RPMI7951 (cell line): ENCODE measurements at places on chromosomes 6 and 20.

DNA sequence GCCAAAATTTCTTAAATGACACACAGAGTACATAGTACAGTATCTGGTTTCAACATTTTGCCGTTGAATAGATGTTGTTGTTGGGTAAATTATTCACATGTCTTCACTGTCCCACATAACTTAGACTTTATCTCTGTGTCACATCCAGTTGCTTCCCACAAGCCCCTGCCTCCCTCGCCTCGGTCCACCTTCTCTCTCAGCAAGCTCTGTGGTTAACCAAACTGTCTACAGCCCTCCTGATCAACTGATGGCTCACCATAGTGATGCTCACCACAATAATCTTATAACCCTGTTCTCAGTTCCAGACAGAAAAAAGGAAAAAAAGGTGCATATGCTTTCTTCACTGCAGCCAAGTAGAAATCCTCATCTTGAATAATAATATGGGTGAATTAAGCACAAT, 23.0 kb downstream of the IL17F start:
- peak; percentile 77 for DNase-seq

GRCh38 chr6:118307581-118307980, 240.5 kb upstream of the PLN start:
- no peak for DNase-seq

GRCh38 chr20:23251779-23252178, 98.8 kb upstream of the NXT1 start:
- DNase-seq = no peak

DNA sequence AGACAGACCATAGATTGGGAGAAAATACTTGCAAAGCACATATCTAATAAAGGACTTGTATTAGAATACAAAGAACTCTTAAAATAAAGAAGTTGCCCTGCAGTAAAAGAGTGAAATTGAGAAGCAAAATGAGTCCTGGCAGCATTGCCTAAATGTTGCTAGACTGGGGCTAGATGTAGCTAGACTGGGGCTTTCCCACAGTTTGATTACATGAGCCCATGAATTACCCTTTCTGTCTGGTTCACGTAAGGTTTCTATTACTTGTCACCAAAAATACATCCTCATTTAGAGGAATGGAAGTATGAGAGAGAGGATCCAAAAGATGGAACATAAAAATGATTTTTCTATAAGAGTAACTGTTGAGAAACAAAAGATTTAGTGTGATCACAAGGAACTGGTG, 57.6 kb upstream of the CCDC28A start:
- no peak for DNase-seq

DNA sequence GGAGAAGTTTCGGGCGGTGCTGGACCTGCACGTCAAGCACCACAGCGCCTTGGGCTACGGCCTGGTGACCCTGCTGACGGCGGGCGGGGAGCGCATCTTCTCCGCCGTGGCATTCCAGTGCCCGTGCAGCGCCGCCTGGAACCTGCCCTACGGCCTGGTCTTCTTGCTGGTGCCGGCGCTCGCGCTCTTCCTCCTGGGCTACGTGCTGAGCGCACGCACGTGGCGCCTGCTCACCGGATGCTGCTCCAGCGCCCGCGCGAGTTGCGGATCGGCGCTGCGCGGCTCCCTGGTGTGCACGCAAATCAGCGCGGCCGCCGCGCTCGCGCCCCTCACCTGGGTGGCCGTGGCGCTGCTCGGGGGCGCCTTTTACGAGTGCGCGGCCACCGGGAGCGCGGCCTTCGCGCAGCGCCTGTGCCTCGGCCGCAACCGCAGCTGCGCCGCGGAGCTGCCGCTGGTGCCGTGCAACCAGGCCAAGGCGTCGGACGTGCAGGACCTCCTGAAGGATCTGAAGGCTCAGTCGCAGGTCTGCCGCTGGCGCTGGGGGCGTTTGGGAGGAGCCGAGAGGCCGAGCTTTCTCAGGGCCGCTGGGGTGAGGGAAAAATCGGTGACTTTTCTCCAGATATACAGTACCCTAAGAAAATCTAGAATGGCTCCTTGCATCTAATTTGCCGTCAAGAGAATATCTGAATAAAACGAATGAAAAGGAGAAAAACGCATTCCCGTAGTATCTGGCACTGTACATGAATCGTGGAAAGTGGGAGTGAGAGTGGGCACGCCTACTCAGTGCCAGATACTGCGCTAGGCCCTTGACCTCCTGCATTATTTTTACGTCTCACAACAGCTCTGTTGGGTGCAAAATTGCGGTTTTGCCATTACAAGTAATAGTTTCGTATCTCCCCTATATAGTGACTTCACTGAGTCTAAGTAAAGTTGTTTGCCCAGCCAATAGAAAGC, 1.0 kb downstream of the CALHM6 start:
- DNase-seq = peak; percentile 77

DNA sequence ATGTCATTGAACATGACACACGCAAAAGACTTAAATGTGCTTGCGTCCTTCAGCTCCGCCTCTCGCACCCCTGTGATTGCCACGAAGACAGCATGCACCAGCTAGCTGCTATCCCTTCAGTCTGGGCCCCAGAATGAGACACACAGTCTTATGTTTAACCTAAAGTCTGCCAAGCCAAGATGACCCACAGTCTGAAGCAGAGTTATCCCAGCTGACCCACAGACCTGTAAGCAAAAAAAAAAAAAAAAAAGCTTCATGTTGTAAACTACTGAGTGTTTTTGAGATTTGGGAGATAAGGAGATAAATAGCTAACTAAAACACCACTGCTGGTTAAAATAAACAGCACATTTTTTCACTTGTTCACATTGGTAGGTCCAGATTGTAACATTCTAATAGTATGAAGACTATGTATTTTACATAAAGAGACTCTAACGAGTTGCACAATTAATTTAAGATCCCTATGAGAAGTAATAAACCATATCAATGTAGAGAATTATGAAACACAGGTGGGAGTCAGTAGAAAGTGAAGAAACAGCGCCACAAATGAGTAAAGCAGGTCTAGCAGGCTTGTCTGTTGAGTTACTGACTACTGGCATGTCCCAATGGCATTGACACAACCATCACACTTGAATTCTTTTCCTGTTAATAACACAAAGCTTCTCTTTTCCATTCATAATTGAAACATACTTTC, 47.4 kb upstream of the CCDC28A start:
- DNase-seq = no peak

DNA sequence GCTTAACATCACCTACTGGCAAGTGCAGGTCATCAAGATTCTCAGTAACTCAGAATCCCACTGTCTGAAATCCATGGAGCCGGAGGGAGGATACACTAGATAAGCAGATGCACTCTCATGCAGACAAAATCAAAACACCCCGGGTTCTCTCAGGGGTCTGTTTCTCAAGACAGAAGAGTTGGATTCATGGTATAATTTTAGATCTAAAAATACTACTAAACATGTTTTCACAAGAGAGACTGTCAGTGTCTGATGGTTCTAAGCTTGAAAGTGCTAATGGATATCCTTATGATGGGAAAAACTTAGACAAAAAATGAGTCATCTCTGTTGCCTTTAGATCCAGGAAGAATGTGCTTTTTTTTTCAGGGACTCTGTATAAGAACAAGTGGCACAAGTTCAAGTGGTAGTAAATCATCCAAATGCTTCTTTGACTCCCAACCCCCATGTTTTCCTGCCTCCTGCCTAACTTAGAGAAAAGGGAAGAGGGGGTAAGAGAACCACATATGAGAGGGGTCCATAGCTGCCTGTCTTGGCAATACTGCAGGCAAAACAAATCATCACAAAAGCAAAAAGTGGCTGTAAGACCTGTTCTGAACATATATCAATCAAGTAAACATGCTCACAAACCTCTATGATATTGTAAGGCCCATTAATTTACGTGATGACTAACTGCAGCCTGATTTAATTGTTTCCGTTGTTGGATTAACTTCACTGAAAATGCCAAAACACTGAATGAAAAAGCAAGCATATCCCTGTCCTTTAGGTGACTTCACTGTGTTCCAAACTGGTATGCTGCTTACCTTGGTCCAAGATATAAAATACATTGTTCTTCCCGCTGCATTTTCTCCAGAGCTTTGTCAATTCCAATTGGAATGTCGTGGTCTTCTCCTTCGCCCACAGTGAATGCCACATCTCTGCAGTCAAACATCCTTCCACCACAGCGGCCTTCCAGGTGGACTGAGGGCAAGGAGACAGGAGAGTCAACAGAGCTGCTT, 84.0 kb upstream of the TULP1 start:
- DNase-seq = peak; percentile 83

GRCh38 chr6:116405138-116405537, 34.4 kb downstream of the DSE start:
- DNase-seq = peak; percentile 81

- peak; percentile 51 for DNase-seq
Measured at GRCh38 chr6:148304976-148305375, 37.7 kb upstream of the SASH1 start.

- no peak for DNase-seq
Measured at GRCh38 chr6:63353286-63353630, 33.5 kb upstream of the LGSN start.

DNA sequence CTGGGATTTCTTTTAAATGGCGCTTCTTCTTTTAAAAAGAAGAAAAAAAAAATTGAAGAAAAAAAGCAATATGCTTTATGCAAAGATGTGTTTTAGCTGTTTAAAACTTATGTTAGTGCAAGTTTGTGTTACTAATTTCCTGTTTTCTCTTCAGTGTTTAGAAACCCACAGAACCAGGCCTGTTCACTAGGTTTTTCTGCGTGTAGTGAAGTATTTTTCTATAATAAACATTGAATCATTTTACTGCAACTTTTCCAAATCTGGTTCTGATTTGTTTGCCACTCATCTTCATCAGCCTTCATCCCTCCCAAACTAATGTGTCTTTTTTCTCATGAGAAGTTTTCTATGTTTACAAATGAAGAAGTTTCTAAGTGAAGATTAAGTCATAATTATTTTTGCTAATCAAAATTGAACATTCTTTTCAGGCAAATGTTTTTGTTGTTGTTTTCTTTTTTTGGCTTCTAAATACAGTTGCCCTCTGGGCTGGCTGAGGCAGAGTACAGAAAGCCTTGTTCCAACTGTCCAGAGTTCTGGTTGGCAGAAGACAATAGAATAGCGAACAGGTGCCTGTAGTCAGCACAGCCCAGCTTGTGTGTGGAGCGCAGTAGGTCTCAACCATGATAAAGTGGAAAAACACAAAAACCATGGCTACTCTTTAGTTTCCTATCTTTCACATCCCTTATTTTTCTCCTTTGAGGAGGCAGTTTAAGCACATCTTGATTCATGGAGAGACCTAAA, 14.5 kb downstream of the ZNF76 start:
- no peak for DNase-seq

DNA sequence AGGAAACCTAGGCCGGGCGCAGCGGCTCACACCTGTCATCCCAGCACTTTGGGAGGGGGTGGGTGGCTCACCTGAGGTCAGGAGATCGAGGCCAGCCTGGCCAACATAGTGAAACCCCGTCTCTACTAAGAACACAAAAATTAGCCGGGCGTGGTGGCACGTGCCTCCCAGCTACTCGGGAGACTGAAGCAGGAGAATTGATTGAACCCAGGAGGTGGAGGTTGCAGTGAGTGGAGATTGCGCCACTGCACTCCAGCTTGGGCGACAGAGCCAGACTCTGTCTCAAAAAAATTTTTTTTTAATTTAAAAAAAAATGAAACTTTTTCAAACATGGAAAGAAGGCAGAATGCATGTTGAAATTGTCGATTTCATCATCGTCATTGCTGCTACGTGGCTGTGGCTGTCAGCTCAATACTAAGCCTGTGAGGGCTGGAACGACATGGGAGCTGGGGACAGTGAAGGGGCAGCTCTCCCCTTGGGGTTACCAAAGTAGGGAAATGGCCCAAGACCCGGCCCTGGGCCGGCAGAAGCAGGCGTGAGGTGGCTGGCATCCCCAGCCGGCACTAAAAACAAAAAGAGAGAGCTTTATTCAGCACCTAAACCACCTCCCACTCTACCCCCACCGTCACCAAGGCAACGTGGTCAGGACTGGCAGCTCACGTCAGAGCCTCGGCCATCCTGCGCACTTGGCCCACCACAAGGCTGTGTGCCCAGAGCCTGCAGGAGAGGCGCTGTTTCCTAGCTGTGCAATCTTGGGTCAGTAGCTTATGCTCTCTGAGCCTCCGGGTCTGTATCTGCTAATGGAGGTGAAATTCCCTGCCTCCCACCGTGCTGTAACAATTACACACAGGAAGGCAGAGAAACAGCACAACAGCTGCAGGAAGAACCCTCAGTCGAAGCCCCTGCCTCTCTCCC, 30.8 kb downstream of the AGPAT4 start:
- peak; percentile 77 for DNase-seq

GRCh38 chr6:139600919-139601475, 226.5 kb upstream of the CITED2 start:
- DNase-seq = no peak

DNA sequence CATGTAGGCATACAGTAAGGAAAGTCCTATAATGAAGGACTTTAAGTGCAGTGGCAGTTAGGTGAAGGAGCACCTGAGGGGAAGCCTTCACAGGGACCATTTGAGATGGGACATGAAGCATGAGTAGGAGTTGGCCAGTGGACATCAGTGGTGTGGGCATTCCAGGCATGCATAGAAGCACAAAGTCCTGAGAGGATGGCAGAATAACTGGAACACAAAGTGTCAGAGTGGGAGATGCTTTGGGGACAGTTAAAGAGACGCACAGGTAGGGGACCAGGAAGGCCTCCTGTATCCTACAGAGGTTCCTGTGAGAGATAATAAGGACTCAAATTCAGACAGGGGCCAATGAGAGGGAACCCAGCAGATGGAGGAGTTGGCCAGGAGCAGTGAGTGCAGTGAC, 26.4 kb upstream of the EFHC1 start:
- DNase-seq = no peak

DNA sequence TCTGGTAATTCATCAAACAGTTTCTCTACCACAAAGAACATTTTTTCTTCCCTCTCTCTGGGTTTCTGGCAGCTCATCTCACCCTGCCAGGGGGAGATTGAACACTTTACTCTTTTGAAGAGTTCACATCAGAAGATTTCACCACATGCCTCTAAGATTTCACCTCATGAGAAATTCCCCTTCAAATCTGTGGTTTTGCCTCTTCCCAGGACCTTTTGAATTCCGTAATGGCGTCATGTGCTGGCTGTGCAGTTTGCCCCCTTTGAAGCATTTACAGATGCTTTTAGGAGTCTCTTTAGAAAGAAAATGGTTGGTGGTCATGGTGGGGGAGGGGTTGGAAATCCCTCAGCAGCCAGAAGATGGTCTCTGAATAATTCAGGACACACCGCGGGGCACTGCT, 486.1 kb downstream of the QKI start:
- DNase-seq = peak; percentile 26

DNA sequence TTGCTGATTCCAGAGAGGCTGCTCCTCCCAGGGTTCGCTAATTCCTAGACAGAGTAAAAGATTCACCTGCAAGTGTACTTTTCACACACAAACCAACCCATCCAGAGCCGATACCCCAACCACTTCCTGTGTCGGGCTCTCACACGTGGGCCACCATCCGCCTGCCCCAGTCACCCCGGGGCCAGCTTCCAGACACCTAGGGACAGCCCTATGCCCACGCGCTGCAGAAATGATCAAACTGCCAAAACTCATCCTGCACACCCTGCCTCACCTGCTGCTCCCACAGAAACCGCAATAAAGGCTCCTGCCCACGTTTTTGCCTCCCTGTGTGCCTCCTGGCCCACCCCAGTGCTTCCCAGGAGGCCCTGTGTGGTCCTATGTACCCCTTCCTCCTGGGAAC, 59.5 kb downstream of the PSMG4 start:
- DNase-seq = no peak
